ENCODE measurements at places on chromosomes 5 and 9. TPM values are rescaled to one million over a fixed set of nuclear protein-coding genes. Genes with fewer than 3 reads are reported as not detected.

Gene KCNMB1
- total RNA-seq = not detected

Gene CACNA1B
- not detected for total RNA-seq

- DNase-seq = no peak
These were observed 12.5 kb downstream of the ARHGEF28 start for GRCh38 chr5:73638344-73639095.

GRCh38 chr5:103441523-103441922 is 121.1 kb downstream of the NUDT12 start:
- no peak for DNase-seq

DNA sequence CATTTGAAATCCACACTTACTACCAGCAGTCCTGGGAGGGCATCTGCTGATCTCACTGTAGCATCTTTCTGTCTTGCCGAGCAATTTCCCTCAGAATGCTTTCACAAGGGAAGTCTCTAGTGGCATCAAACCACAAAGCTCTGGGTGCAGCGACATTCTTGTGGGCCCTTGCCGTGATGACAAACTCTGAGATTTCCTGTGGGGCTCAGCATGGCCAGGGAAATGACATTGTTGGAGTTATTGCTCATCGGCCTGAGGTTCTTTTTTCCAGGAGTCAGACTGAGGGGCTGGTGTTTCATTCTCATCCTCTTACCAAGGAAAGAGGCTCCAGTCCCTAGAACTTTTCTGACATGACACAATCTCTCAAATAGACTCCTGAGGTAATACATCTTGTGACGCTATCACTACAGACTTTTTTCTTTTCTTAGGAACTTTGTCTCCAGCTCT is 51.4 kb downstream of the PFDN1 start:
- peak; percentile 80 for DNase-seq

DNA sequence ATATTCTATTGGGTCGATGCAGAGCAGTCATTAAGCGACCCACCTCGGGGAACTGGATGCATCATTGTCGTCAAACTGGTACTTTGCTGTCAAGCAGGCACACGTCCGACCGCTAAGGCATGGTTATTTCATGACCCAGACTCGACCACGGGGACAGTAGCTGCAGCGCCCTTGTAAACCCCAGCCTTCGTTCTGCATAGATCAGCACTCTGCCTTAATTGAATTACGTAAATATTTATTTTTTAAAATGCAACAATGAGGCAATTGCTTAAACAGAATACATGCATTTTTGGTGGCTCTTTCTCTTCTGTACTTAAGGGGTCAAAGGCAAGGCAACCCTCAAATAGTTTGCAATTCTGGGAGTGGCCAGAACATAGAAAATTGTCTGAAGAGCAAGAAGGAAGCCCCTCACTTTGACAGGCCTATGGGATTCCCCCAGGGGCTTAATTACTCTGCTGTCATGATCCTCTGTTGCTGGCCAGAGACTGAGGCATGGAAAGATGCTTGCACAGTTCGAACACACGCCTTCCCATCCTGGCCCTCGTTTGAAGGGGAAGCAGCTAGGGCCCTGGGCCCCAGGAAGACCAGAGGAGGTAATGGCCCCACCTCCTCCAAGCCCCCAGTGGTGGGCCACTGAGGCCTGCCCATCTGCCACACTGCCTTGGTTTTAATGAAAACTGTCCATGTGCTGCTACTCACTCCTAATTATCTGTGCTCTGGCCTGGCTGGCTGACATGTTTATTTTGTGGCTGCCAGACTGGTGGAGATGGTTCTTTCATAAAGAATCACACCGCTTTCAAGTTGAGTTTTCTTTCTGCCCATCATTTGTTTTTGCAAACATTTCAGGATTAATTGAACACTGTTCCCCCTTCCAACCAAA is 169.7 kb upstream of the MAST4 start:
- no peak for DNase-seq

GRCh38 chr5:23257656-23258055 is 249.8 kb upstream of the PRDM9 start:
- no peak for DNase-seq

DNA sequence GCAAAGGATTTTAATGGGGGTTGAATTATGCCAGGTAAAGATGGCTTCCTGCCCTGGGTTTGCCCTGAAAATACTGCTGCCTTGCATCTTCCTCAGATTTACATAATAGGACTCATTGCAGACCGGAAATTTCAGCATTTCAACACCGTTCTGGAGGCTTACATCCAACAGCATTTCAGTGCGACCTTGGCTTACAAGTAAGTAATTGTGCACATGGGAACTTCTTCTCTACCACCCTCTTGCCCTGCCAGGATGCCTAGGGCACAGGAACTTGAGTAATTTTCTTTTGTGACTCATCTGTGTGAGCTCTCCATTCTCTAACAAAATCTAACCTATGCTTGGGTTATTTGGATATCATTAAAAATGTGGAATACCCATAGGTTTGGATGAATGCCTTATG is 80.2 kb downstream of the DOCK2 start:
- no peak for DNase-seq

Gene TMEM8B
- 4.0 TPM for total RNA-seq

Gene TMC1
- not detected for total RNA-seq

DNA sequence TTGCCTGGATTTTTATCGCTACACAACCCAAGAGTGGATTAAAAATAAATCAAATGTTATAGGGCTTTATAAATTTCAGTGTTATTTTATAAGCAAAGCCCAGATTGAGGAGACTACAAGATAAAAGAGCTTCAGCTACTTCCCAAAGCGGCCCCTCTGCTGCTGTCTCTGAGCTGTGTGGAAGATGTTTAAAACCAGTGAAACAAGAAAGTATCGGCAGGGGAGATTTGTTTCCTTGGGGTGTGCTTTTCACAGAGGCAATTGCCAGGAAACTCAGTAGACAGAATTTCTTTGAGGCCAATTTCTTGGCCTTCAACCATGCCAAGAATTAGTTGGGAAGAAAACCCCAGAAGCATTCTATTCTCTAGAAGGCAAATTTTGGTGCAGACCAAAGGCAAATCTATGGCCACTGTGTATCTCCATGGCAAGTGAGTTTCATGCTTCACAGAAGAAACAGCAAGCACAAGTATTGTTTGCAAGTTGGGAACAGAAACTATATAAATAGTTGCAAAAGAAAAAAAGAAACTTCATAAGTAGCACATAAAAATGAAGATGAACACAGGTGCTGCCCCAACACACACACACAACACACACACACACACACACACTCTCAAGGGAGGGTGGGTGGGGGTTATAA is 197.2 kb downstream of the PARP8 start:
- no peak for DNase-seq

Gene EMB
- total RNA-seq = 143 TPM

Gene PCDHA9
- not detected for total RNA-seq

- no peak for DNase-seq
These were observed 6.0 kb upstream of the RICTOR start for GRCh38 chr5:39080168-39080567.

- no peak for DNase-seq
These were observed 98.7 kb downstream of the DROSHA start for GRCh38 chr5:31433229-31433628.

Gene PSAT1
- 71.3 TPM for total RNA-seq

DNA sequence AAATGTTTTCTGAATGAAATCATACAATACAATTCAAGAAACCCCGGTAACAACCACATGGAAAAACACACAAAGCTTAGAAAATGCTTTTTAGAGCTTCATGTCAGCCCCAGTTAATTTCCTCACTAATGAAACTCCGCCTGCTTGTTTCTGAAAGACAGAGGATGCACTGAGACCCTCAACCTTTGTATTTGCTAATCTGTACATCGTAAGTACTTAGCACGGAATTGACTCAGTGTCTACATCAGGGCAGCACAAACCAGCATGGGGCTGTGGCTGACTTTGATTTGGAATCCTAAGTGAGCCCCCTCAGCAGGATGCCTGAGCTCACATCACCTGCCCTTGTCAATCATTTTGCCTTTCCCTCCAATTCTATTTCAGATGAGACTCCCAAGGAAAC is 499.1 kb upstream of the MPDZ start:
- DNase-seq = no peak

Gene CCDC180
- total RNA-seq = 4.6 TPM

Gene IFNA21
- not detected for total RNA-seq

DNA sequence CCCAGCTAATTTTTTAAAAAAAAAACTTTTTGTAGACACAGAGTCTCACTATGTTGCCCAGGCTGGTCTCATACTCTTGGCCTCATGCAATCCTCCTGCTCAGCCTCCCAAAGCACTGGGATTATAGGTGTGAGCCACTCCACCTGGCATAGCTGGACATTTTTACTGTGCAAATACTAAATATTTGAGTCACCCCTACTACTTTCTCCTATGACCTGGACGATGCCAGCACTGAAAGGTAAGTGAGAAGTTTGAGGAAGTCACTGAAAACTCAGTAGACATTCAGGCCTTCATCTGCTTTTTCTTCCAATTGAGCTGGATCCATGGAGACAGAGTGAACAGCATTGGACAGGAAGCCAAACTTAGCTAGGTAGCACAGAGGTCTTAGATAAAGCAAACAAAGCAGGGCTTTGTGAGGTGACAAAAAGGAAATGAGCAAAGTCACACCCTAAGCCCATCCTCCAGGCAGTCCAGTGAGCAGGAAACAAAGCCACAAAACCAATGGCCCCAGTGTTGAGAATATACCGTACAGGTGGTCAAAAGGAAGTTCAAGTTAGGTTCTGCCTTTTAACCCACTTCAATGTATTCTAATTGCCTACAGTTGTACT is 192.6 kb upstream of the RASA1 start:
- DNase-seq = peak; percentile 55

- no peak for DNase-seq
These were observed 28.6 kb downstream of the IDNK start for GRCh38 chr9:83651558-83651957.

DNA sequence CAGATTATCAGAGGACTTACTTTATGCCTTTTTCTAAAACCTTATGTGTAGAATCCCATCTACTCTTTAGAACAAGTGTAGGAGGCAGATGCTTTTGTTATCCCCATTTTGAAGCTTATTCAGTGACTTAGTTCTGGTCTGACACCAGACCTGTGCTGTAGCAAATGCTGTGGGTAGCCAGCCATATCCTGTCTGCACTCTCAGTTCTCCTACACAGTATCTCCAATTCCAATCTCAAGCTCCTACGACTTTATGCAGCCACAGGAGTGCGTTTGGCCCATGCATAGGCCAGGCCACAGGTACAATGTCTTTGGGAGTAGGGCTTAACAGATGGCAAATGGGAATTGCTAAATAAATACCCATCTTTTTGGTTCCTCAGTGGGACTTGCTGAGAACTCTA is 292.6 kb downstream of the MCTP1 start:
- DNase-seq = no peak

DNA sequence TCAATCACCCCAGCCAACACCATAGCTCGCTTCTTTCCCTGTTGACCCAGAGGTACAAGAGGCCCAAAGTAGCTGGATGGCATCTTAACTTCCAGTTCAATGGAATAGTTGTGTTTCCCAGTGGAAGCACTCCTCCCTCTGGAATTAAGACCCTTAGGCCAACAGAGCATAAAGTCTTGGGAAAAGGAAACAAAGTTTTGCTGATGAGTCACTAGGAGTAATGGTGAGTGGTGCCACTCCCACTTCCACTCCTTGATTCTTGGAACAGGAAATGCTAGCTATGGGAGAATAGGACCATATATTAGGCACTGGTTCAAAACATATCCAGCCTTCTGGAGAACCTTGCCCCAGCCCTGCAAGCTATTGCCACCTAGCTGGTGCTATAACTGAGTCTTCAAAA is 44.7 kb upstream of the LMX1B start:
- DNase-seq = no peak

Gene CCL27
- not detected for total RNA-seq

Gene BTNL8
- total RNA-seq = not detected

GRCh38 chr9:37996819-37997217 is 72.2 kb downstream of the SHB start:
- no peak for DNase-seq

DNA sequence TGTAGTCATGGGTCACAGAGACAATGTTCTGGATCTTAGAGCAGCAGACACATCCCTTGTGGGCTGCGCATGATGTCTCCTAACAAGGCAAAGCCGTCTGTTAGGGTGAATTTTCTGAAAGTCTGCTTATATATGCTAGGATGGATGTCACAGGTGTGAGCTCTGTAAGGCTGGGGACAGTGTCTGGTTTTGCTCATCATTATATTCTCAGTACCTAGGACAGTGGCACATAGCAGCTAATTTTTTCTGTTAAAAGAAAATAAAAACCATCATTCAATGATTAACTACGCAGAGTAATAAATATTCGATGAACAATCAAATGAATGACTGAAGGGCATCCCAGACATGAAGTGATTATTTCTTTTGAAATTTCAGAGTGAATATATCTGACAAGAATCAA is 52.9 kb upstream of the FAM169A start:
- DNase-seq = no peak

- no peak for DNase-seq
These were observed 112.4 kb upstream of the PRLR start for GRCh38 chr5:35342664-35343063.

GRCh38 chr5:127098241-127098640 is 24.9 kb upstream of the C5orf63 start:
- DNase-seq = no peak

GRCh38 chr5:96288845-96289185 is 144.2 kb downstream of the PCSK1 start:
- DNase-seq = no peak

DNA sequence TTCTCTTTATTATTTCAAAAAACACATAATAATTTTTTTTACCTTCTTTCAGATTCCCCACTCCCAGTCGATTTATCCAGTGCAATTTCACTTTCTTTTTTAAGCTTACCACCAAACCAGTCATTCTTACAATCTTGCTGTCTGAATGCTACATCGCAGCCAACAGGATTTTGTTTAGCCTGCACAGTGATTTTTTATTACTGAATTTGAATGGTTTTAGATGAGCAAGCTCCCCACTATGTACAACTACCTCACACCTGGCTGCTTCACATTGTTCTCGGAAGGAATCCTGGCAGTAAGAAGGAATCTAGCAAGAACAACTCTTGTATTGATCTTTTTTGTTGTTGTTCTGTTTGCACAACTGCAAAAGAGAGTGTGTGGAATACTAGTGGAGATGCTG is 668.1 kb upstream of the WWC1 start:
- DNase-seq = no peak

- no peak for DNase-seq
These were observed 133.3 kb upstream of the PCA3 start for GRCh38 chr9:76630916-76631315.

DNA sequence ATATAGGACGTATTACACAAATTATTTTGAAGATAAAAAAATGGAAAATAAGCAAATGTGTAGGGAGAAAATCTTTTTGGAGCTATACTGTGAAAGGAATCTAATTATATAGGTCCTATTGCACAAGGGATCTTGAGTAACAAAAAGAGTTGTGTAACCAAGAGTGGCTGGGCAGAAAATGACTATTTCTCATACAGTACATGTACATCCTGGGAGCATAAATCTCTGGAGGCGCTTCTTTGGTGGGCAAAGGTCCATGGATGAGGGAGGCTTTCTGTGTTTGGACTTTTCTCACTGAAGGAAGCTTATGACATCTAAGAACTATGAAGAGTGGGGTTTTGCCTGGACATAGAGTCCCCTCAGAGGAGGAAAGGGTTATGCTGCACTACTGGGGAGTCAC is 29.8 kb downstream of the ANKS6 start:
- DNase-seq = no peak

GRCh38 chr5:120108586-120109248 is 355.4 kb upstream of the PRR16 start:
- no peak for DNase-seq
